ENCODE measurements at places on chromosomes 7 and 10. TPM values are rescaled to one million over a fixed set of nuclear protein-coding genes. Genes with fewer than 3 reads are reported as not detected.

GRCh38 chr10:109202111-109202510 is 721.2 kb downstream of the XPNPEP1 start:
- no peak for DNase-seq
- no peak overlapping the region for H3K27ac ChIP-seq
- no peaks in the 10 kb centered on the region for H3K36me3 ChIP-seq
- no peak overlapping the region for H3K4me3 ChIP-seq
- H3K4me1 ChIP-seq: no peaks in the 10 kb centered on the region

DNA sequence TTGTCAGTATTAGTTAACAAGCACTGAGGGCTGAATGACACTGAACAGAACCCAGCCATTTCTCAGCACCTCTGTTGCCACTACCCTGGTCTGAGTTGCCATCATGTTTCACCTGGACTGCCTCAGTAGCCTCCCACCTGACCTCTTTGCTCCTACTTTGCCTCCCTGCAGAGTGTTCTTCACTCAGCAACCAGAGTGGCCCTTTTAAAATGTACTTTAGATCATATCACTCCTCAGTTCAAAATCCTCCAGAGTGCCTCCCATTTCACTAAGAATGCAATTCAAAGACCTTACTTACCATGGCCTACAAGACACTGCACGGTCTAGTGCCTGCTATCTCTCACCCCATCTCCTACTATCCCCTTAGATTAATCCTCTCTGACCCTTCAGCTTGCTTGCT is 214.5 kb downstream of the AUTS2 start:
- no peaks in the 10 kb centered on the region for H3K4me1 ChIP-seq
- no peak for DNase-seq
- no peaks in the 10 kb centered on the region for H3K36me3 ChIP-seq
- H3K27ac ChIP-seq: no peak overlapping the region
- H3K4me3 ChIP-seq: no peak overlapping the region

GRCh38 chr7:1649751-1650326 is 20.2 kb upstream of the ELFN1 start:
- H3K36me3 ChIP-seq: no peaks in the 10 kb centered on the region
- no peaks in the 10 kb centered on the region for H3K4me1 ChIP-seq
- no peak for DNase-seq
- no peak overlapping the region for H3K4me3 ChIP-seq
- no peak overlapping the region for H3K27ac ChIP-seq

DNA sequence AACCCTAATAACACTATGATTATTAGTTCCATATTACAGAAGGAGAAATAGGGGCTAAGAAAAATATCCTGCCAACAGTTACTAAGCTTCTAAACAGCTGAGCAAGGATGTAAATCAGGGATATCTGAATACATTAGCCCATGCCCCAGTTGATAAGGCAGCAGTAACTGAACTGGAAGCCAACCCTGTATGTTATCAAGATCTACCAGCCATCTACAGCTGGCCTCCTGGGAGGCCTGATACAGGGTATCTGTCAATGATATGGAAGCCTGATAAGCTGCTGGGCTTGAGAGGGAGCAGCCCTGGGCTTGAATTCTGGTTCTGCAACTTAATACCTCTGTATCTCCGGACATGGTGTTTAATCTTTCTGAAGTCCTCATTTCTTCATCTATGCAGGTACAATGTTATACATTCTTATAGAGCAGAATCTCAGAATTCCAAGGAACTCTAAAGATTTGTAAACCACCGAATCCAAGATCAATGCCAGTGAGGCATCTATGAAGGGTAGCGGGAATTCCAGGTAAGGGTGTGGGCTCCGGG is 37.9 kb upstream of the AFAP1L2 start:
- no peak for DNase-seq
- no peak overlapping the region for H3K4me3 ChIP-seq
- H3K27ac ChIP-seq: no peak overlapping the region

GRCh38 chr7:33446551-33446950 is 317.2 kb downstream of the BBS9 start:
- peaks cover 6% of the 10 kb centered on the region for H3K4me1 ChIP-seq
- H3K36me3 ChIP-seq: no peaks in the 10 kb centered on the region
- H3K27ac ChIP-seq: no peak overlapping the region
- DNase-seq: no peak

Gene ADIRF
- total RNA-seq: not detected
